ENCODE measurements at places on chromosomes 16 and 17. TPM values are rescaled to one million over a fixed set of nuclear protein-coding genes. Genes with fewer than 3 reads are reported as not detected.

KRT24 gene
- not detected for total RNA-seq

- DNase-seq: no peak
These were observed 86.8 kb upstream of the HSBP1 start for GRCh38 chr16:83720981-83721380.

AIPL1 gene
- total RNA-seq: not detected

NGFR gene
- total RNA-seq: 0.14 TPM

DNA sequence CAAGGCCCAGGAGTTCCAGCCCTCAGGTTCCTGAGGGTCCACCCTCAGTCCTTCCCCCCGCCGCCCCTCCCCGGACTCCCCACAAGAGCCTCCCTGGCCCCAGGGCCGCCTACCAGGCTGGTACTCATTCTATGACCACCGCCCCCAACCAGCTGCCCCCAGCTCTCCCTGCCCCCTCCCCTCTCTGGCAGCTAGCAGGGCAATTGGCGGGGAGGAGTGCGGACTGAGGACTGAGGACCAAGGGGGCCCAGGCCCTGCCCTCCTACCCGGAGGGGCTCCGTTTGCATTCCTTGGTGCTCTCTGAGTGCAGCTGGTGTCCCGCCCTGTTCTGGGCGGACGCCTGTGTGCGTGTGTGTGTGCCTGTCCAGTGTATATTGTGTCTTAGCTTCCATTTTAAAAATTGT is 19.1 kb downstream of the UNC13D start:
- DNase-seq: no peak

GRCh38 chr17:4110152-4110551 is 32.7 kb downstream of the ZZEF1 start:
- no peak for DNase-seq

Measured in activated T-helper 2 cell treated with anti-CD3 and anti-CD28 coated beads, Interferon-gamma antibody, Interleukin-2, Interleukin-4, amounts not matched to agents 10 μg/mL and 5 μg/mL and 100 μg/mL, durations not matched to agents 14 hours and 24 hours and 36 hours (primary cell).